ENCODE measurements at places on chromosomes 7 and 10.

DNA sequence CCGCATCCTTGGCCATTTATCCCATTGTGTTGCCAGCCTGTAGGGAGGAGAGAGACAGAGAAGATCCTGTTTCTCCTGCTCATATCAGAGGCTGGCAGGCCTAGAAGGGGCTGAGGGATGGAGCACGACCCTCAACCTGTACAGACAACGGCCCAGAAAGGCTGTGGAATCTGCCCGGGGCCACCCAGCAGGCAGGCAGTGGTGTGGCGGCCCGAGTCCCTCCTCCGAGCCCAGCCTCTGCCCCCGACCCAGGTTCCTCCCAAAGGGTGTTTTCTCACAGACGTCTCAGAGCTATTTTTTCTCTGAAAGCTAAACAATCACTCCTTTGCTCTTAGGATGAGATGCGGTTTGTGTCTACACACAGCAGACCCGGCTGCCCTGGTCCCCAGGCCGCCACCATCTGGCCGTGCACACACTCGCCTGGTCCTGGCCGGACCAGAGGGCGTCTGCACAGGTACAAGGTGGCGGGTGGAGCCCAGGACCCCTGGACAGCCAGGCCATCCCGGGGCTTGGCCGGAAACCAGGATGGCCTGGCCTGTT, 69.3 kb downstream of the FOXL3 start:
- DNase-seq = no peak

GRCh38 chr10:132279873-132280645, 27.7 kb downstream of the STK32C start:
- DNase-seq = no peak

DNA sequence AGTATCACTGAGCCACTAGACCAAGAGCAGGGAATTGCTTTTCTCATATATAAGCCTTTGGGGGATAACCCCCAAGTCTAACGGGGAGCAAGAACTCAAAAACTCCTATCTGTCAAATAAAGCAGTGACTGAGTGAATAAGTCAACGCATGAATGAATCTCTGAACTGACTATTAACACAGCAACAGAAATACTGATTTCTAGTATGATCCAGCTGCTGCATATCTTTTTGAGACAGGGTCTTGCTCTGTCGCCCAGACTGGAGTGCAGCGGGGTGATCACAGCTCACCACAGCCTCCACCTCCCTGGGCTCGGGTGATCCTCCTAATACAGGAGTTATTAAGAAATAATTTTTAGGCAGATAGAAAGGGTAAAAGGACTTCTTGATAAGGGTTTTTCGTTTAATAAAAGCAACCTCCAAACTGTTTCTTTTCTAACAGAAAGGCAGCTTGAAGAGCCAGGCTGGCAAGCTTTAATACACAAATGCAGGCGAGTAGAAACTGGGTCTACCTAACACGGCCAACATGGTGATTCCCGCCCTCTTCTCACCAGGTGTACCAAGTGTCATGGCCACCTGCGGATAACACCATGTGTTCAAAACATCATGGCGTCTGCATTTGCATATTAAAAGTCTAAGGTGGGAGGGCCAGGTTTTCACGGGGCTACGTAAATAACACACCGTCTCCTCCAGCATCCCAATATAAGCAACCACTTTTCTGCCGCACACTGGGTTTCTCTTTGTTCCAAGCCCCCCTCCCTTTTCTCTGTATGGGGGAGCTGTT, 631.9 kb downstream of the PARD3 start:
- no peak for DNase-seq

GRCh38 chr7:114806590-114807162, 115.2 kb upstream of the MDFIC start:
- DNase-seq = no peak

- DNase-seq = no peak
Observed at GRCh38 chr10:10665750-10666149, 351.9 kb upstream of the CELF2 start.

DNA sequence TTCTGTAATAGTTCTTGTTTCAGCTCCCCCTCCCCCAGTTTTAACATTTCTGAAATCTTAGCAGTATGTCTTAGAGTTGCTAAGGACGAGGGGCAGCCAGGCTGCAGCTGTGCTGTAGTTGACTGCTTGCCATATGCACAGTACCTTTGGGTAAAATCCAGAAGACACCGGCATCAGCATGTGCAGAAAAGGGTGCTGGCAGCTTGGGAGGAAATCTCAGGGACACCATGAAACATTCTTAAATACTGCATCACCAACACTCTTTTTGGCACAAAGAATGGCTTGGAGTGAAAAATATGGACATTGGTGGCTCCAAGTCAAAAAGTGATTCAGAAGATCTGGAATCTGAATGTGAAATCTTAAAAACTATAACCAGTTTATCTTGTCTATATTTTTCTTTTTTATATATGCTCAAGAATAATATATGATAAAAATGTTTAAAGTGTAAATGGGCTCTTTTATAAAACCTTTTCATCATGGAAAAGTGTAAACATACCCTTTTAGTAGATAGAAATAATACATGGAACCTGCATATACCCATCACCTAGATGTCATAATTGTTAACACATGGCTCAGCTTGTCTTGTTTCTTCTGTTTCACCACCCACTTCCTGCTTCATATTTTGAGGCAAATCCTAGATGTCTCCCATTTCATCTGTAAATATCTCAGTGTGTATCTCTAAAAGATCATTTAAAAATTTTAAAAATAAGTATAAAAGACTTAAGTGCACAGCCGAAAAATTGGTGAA, 34.4 kb upstream of the ARMS2 start:
- no peak for DNase-seq

DNA sequence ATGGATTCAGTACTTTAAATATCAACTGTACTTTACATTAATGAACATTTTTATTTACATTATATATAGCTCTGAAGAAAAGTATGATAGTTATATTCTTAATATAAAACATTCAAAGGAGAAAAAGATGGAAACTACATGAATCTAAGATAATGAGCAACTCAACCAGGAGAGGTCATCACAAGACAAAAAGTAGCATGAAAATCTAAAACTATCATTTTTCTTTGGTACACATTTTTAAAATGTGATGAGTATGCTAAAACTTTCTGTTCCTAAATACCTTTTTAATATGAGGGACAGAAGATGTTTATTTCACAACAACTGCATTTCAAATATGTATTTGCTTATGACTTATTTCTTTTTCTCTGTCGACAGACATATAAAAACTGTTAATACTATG, 2.4 kb downstream of the CNTNAP2 start:
- DNase-seq = no peak

DNA sequence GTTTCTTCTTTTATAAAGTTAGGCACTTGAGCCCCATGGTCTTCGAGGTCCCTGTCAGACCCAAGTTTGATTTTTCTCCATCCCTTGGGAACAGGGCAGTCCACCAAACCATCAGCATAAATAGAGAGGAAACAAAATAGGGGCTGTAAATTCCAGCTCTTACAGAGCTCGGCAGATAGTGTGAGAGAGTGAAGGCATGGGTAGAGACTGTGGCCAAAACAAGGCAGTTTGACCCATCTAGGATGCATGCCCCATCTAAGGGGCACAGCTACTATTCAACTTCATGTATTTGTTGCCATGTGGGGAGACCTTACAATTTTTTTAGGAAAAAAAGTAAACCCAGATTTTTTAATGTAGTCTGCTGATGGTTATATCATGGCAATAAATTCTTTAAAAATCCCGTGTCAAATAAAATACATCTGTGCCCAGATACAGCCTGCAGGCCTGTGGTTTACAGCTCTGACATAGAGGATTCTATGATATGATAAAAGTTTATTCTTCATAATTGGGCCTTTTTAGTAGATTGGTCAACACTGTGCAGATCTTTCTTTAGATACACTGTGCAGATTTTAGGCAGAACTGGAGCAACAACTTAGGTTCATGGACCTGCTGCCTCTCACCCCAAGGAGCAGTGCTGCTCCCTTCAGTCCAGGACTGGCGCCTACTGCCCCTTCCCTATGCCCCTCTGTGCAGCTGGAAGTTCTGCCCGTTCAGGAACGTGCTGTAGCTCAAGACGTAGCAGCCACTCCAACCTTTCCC, 5.3 kb downstream of the PPP1R3C start:
- DNase-seq = no peak

DNA sequence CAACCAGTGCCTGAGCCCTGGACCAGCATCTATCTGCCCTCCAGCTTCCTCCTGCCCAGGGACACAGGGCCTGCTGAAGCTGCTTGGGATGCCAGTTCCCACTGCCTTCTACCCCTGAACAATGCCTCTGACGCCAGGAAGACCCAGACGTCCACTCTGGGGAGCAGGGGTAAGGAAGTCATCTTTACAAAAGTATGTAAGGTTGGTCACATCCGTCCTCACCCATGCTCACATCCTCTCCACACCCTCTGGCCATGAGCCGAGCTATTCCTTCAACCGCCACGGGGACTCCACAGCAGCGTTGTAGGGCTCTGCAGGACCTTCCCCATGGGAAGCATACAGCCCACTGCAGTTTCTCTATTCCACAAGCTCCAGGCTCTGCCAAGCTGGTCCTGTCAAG, 58.5 kb downstream of the CLRN3 start:
- no peak for DNase-seq

GRCh38 chr10:29386342-29386999, 97.6 kb downstream of the LYZL1 start:
- no peak for DNase-seq

DNA sequence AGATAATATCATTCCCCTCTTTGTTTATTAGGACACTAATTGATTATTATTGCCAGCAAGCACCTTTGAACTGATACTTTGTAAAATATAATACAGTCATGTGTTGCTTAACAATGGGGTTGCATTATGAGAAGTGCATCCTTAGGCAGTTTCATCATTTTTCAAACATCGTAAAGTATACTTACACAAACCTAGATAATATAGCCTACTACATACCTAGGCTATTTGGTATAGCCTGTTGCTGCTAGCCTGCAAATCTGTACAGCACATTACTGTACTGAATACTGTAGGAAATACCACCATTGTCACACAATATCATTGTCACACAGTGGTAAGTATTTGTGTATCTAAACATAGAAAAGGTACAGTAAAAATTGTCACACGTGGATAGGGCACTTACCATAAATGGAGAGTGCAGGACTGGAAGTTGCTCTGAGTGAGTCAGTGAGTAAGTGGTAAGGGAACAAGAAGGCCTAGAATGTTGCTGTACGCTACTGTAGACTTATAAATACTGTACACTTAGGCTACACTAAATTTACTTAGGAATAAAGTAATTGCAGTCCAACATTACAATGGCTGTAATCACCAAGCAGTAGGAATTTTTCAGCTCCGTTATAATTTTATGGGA, 70.7 kb downstream of the LCOR start:
- DNase-seq = no peak

GRCh38 chr7:29953726-29954347, 35.8 kb downstream of the SCRN1 start:
- no peak for DNase-seq

DNA sequence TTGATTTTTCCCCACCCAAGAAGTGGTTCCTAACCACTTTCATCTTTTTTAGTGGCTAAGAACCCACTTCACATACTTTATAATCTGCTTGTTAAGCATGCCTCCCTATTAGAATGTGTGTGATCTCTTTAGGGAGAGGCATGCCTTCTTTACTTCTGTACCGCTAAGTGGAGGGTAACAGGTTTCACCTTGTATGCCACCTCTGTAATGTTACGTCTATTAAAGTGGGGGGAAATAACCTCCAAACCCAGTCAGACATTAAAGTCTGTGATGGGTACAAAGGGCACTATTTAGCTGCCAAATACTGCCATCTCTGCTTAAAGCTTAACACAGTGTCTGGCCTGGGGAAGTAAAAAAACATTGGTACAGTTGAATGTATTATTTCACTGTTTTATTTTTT, 51.9 kb downstream of the EPC1 start:
- no peak for DNase-seq

DNA sequence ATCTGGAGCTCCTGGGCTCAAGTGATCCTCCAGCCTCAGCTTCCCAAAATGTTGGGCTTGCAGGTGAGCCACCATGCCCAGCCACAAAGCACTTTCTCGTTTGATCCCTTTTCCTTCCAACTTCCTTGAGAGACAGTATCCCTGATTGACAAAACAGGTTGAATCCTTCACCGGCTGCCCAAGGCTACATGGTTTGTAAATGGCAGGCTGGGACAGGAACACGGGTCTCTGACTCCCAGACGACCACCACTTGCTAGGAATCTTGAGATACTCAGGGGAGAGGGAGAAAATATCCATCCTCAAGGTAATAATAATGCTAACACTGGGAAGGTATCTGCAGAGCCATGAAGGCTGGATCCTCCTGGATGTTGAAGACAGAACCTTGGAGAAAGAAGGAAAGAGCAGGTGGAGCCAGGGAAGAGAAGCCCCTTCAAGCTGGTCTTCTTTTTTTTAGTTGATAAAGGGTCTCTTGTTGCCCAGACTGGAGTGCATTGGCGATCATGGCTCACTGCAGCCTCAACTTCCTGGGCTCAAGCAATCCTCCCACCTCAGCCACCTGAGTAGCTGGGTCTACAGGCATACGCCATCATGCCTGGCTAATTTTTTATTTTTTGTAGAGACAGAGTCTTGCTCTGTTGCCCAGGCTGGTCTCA, 19.8 kb downstream of the MMRN2 start:
- DNase-seq = no peak

DNA sequence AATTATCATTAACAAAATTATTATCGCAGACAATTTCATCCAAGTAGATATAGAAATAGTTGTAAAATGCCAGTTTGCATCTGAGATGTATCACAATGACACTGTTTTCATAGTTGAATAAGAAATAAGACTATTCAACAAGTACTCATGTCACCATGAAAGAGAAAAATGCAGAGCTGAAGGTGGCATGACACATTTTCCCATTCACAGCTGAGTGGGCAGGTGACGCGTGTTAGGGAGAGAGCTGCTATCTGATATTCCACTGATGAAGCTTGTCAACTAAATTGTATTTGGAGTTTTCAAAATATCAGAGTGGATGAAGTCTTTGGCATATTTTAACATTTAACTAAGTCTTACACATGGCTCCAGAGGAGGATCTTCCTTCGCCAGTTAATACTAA, 70.3 kb upstream of the HDAC9 start:
- DNase-seq = no peak

DNA sequence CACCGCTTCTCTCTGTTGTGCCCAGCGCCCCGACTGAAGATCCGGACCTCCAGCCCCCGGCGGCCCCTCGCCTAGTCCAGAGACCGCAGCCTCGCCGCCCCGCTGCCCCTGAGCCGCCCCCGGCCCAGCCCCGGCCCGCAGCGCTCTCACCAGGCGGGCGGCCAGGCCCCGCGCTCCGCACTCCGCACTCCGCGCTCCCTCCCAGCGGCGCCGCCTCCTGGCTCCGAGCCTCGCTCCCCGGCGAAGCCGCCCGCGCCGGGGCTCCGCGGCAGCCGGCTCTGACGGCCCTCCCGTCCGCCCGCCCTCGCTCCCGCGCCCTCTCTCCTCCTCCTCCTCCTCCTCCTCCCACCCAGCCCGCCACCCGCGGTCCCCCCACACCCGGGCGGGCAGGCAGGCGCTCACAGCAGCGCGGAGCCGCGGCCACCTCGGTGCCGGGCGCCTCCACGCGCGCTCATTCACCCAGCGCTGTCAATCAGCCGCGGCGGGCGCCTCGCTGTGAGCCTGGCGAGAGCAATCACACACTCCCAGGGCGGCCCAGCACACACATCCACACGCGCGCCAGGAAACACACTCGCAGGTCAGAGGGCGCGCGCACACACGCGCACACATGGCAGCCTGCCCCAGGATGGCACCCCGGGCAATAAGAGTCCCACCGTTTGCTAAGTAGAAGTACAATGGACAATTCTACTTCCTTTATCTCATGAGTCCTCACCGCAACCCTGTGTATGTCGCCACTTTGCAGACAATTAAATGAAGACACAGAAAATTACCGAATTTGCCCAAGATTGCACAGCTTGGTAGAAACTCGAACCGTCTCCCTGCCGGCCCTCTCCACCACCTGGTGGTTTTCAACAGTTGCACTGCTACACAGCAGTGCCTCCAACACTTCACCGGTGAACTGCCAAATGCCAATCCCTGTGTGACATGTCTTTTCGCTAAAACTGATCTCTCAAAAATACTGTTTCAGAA, at the start of gene PRRT4:
Gene PRRT4, minus strand, starts transcription at position 280 of the 969 bp plus-strand sequence.
- no peak for DNase-seq

All from activated CD8-positive, alpha-beta memory T cell treated with anti-CD3 and anti-CD28 coated beads for 4 hours (primary cell).